Renal cortex interstitium (tissue), 15 donors: ENCODE measurements at places on chromosomes 6 and 20. TPM values are rescaled to one million over a fixed set of nuclear protein-coding genes. Genes with fewer than 3 reads are reported as not detected.

GRCh38 chr20:56352345-56353055 is 6.3 kb upstream of the FAM210B start:
- no peak for DNase-seq

DNA sequence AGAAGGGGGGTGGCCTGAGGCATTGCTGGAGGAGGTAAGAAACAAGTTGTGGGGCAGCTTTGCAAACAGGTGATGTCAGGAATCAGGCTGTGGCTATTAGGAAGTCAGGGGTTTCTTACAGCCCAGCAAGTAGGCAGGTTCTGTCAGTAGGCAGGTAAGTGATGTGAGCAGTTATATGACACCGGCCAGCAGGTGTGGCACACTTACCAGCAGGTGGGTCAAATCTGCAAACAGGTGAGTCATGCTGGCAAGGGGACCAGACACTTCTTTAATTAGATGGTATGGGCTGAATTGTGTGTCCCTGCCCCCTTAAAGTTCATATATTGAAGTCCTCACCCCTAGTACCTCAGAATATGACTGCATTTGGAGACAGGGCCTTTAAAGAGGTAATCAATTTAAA is 16.4 kb upstream of the ENPP4 start:
- DNase-seq: no peak

- no peak for DNase-seq
Measured at GRCh38 chr6:5865506-5866031, 141.2 kb downstream of the NRN1 start.

DNA sequence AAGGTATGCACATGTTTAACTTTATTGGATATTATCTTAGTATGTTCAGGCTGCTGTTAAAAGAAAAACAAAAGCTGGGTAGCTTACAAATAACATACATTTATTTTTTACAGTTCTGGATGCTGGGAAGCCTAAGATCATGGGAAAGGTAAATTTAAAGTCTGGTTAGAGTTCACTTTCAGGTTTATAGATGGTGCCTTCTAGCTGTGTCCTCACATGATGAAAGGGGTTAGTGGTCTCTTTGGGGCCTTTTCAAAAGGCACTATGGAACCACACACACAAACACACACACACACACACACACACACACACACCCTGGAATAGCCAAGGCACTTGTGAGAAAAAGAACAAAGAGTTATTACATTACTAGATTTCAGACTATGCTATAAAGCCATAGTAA is 805.8 kb upstream of the GJE1 start:
- DNase-seq: no peak

GRCh38 chr6:56146086-56146485 is 101.3 kb downstream of the COL21A1 start:
- no peak for DNase-seq

SLC26A8 gene
- 0.23 TPM for polyA plus RNA-seq

PHF1 gene
- 57.8 TPM for polyA plus RNA-seq

PRSS35 gene
- 36.7 TPM for polyA plus RNA-seq

SYNGAP1 gene
- 33.5 TPM for polyA plus RNA-seq
